Bronchial smooth muscle cell (primary cell): ENCODE measurements at places on chromosomes 2 and 18. TPM values are rescaled to one million over a fixed set of nuclear protein-coding genes. Genes with fewer than 3 reads are reported as not detected.

DLX2 gene
- 0.09 and 0.32 TPM in 2 replicates for total RNA-seq

GGCX gene
- 31.4 and 40.8 TPM in 2 replicates for total RNA-seq

RGPD3 gene
- under 0.01 TPM in 2 replicates for total RNA-seq

NTSR2 gene
- under 0.01 TPM in 1 of 2 replicates, not detected in the other for total RNA-seq
